ENCODE measurements at places on chromosomes 16 and 17. TPM values are rescaled to one million over a fixed set of nuclear protein-coding genes. Genes with fewer than 3 reads are reported as not detected.

- no peak for DNase-seq
Measured at GRCh38 chr16:83343935-83344366, 463.8 kb upstream of the HSBP1 start.

GRCh38 chr17:74875155-74875976 lies 2.6 kb upstream of the FDXR start:
- no peak for DNase-seq

GRCh38 chr16:56477096-56477878 lies 25.9 kb downstream of the OGFOD1 start:
- no peak for DNase-seq

- no peak for DNase-seq
Measured at GRCh38 chr17:72223866-72224291, 103.1 kb downstream of the SOX9 start.

- no peak for DNase-seq
Measured at GRCh38 chr17:50218771-50219315, 17.4 kb upstream of the COL1A1 start.

DNA sequence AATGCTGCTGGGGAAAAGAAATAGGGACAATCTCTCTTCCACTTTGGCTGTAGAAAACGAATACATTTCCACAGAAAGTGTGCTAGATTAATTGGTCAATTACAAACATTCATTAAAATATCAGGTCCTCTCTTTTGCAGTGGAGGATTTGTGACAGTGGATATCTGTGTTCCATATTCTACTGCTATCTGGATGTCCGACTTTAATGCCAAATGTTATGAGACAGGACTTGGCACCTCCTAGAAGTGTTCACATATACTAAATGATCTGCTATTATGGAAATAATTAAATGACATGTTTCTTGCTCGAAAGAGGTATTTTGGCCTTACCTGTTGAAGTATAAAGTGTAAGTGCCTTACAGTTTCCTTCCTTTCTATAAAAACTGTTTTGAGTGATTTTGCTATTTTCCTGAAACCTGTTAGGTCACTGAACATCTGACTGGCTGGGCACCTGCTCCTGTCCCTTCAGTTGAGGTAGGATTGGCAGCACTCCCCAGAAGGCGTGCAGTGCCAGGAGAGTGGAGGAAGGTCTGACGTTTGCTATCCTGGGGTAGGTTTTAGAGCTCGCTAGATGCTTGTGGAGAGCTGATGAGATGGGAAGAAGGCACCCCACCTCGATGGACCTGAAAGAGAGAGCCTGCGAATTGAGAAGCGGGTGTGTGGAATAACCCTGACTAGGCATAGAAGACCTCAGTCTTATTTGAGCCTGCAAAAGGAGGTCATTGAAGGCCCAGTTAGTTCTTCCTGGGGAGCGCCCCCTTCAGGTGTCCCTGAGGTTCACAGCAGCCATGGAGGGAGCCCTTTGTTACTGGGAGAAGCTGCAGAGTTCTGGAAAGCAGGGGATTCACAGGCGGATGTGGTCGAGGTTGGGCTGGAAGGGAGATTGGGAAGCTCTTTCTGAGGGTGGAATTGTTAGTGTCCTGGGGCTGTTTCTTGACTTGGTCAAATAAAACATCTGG lies 159.4 kb upstream of the ZNF267 start:
- no peak for DNase-seq

DNA sequence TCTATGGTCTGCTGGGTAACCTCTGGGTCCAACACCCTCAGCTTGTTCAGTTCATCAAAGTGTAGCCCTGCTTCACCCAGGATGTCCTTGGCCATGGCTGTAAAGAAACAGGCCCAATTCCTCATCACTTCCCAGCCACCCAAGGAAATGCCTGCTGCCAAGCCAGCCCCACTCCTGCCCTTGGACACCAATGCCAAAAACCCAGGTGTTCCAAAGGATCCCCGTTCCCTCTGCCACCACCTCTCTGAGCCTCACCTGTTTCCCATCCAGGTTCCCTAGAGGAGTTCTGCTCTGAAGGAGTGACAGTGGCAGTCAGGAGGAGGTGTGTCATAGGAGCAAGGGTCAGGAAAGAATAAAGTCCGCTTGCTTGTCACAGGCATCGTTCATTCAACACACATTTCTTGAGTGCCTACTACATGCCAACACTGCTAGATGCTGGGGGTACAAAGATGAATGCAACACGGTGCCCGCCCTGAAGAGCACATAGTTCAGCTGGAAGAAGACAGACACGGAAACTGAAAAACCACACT lies 3.3 kb downstream of the IFT20 start:
- no peak for DNase-seq

The C16orf92 gene
- polyA plus RNA-seq = not detected

GRCh38 chr17:6101706-6102105 lies 31.5 kb downstream of the WSCD1 start:
- DNase-seq = no peak

The RNU2-1 gene
- 17.7 TPM for polyA plus RNA-seq

DNA sequence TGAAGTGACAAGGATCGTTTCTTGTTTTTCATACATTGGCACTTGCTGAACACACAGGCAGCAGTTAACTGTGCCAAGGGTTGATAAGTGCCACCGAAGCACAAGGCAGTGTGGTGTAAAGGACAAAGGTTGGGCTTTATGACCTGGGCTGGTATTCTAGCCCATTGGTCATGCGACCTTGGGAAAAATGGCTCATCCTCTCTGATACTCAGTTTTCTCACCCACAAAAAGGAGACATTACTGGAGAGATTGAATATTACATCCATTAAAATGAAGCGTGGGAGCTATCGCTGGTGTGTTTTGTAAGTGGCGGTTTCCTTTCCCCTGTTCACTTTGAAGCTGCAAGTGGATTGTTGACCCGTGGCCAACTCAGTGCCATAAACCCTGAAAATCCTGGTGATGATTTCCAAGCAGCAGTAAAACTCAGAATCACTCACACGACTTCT lies 216.9 kb downstream of the HAPSTR1 start:
- no peak for DNase-seq

DNA sequence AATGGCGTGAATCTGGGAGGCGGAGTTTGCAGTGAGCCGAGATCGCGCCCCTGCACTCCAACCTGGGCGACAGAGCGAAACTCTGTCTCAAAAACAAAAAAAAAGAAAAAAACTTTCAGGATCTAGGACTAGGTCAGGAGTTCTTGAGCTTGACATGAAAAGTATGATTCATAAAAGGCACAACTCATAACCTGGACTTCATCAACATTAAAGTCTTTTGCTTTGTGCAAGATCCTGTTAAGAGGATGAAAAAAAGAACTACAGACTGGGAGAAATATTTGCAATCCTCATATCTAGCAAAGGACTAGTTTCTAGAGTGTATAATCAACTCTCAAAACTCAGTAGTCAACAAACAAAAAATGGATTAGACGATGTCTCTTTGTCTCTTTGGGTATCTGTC lies 40.0 kb downstream of the TBC1D16 start:
- no peak for DNase-seq

- DNase-seq = no peak
Measured at GRCh38 chr17:74192950-74193781, 10.3 kb upstream of the RPL38 start.

DNA sequence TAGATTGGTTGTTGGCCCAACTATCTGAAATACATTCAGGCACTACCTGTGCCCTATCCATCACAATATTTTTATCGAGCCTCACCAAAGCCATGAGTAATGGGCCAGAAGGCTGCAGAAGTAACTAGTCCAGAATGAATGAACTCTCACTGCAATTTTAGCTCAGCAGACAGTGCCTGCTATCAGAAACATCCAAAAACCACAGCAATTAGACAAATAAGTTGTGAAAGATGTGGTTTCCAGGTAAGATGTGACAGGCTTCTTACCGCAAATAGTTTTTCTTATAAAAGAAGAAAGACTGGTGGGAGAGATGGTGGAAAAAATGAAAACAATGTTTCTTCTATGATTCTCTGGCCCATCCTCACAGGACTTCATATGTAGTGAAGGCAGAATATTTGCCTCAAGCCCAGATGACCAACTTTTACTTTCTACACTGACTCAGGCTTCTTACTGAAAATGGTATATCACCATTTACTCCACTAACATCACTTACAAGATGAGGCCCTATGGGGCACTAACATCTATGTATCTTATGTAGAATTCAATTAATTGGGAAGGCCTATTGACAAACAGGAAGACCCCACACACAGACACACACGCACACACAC lies 9.8 kb upstream of the RFFL start:
- no peak for DNase-seq

DNA sequence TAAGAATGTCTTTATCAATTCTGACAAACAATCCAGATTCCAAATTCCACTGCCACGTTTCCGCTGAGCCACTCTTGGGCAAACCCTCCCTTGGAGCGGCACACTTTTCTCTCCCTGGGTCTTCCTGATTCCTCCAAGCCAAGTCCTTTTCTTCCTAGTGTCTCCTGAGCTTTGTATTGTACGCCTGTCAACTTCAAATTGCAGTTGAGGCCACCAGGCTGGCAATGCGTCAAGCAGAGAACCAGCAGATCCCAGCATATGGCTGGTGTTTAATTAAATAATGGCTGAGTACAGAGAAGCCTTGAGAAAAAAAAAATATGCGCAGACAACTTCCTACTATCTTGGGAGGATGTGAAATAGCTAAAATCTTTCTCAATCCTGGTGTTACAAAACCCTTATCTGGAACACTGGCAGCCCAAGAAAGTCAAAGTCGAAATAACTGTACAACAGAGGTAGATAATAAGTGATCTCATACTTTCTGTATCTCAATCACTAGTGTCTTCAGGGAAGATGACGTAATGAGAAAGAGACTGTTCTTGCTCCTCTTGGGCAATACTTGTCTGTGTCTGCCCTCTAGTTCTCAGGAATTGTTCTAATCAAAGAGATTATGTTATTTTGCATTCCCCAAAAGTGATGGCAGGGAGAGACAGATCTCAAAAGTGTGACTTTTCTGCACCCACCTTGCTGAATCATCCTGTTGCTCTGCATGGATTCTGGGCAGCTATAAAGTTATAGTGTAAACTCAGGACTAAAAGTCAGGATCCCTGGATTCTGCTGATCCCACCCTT lies 15.0 kb downstream of the SMIM36 start:
- DNase-seq = no peak

The ZG16B gene
- polyA plus RNA-seq = 8.5 TPM

DNA sequence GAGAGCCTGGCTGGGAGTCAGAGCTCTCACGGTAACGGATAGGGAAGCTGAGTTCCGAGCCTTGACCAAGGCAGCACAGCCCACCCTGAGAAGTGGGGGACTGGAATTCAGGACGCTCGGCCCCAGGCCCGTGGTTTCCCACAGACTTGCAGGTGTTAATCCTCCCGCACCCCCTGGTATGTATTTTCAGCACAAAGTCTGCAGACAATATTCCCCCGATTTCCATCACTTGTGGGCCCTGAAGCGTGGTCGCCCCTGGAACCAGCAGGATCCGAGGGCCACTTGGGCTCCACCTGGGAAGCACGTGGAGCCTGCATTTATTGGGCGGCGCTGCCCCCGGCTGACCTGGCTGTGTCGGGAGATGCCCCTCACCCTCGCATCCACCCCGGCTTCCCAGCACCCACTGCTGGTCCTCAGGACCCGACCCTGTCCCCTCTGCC lies 60.2 kb downstream of the WSB1 start:
- DNase-seq = no peak

GRCh38 chr17:3802461-3803307 lies 1.7 kb upstream of the ITGAE start:
- DNase-seq = no peak

DNA sequence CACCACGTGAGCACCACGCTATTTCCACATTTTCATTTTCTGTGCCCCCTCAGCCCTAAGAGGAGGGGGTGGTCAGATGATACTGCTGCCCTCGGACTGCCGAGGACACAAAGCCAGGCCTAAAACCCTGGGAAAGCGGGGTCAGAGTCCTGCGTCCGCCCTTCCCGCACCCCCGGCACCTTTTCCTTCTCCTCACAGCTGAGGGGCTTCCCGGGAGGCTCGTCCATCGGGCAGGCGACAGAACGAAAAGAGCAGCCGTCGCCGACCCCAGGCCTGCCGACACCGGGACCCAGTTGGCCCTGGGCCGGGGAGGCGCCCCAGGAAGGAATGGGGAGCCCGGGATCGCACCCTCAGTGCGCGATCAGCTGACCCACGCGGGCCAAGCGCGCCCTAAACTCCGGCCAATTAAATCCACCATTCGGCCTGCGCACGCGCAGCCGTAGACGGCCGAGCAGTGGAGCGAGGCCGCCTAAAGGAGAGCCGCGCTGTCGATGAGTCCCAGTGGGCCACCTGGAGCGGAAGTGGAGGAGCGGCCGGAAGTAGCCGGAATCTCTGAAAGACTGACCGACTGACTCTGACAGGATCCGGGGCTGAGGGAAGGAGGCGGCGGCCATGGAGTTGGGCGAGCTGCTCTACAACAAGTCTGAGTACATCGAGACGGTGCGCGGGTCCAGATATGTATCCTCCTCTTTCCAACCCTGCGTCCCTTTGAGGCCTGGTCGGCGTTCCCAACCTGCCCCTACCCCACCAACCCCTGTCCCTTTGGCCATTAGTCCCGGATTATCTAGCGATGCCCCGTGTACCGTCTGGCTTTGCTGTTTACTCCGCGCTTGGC lies at the start of the genes DCTN5 and PALB2:
DCTN5 (plus strand) TSS at position 536 of the 835 bp plus-strand sequence; CDS start at position 613, 77 bp downstream.
PALB2 (minus strand) TSS at position 380 of the 835 bp plus-strand sequence; CDS start at position 227, 153 bp downstream.
- peak; percentile 83 for DNase-seq

DNA sequence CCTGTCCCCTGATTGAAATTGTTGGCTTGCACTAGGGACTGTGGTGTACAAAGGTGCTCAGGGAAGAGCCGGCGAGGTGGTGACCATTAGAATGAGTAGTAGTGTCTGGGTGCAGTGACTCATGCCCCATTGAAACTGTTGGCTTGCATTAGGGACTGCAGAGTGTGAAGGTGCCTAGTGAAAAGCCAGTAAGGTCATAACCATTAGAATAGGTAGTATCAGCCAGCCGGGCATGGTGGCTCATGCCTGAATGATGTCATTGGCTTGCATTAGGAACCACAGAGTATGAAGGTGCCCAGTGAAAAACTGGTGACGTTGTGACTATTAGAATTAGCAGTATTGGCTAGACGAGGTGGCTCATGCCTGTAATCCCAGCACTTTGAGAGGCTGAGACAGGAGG lies 78.9 kb downstream of the ABCC6 start:
- no peak for DNase-seq

DNA sequence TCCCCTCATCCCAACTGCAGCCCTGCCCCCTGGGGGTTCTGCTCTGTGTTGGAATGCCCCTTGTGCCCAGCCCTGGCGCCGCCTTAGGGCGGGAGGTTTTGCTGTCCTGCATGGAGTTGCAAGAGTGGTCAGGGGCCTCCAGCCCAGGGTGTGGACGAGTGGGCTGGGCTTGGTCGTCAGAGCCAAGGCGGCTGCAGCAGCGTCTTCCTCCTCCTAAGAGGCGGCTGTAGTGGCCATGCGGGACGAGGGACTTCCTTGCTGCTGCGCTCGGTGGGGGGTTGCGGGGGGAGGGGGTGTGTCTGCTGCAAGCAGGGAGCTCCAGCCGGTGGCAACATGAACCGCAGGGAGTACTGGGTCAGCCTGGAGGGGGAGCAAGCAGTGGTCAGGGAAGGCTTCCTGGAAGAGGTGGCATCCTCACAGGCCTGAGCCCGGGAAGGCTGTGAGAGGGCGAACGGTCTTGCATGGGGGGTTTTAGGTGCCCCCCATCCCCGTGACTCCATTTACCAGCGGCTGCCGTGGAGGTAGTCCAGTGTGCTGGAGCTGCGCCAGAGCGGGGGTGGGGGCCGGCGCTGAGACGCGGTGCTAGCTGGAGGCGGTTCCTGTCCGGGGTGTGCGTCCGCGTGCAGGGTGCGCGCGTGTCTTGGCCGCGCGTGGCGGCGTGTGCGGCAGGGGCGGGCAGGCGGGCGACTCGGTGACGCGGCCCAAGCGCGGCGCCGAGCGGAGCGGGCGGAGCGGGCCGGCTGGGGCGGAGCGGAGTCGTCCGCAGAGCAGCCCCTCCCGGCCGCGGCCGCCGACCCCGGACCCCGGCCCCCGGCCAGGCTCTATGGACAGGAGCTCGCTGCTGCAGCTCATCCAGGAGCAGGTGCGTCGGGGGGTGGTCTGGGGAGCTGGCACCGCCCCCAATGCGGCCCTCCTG lies at the start of gene RHBDL1:
RHBDL1 (plus strand) TSS at position 704 of the 916 bp plus-strand sequence; CDS start at position 824, 120 bp downstream.
- DNase-seq = no peak
